ENCODE measurements at places on chromosomes 3 and 15. TPM values are rescaled to one million over a fixed set of nuclear protein-coding genes. Genes with fewer than 3 reads are reported as not detected.

Gene ROPN1
- not detected for total RNA-seq

Gene LRRIQ4
- total RNA-seq = not detected

Gene FLNB
- total RNA-seq = 297 TPM

Gene TOP2B
- 66.0 TPM for total RNA-seq

Gene ACKR2
- total RNA-seq = 1.1 TPM

Gene SLC22A14
- total RNA-seq = not detected

Gene SERPINI2
- total RNA-seq = not detected

Gene PLAAT1
- total RNA-seq = 1.2 TPM

Gene FOXB1
- total RNA-seq = not detected

Gene DISP2
- total RNA-seq = 0.08 TPM

Gene MED12L
- 0.80 TPM for total RNA-seq

Gene STX19
- not detected for total RNA-seq

Gene ANKUB1
- not detected for total RNA-seq

Gene PARP15
- under 0.01 TPM for total RNA-seq

Gene KLHL40
- total RNA-seq = not detected

Gene ADAMTSL3
- total RNA-seq = 1.3 TPM

Gene BMF
- total RNA-seq = 30.4 TPM

Gene ZNF502
- 6.5 TPM for total RNA-seq

Gene RETNLB
- total RNA-seq = not detected

Gene CXCR6
- total RNA-seq = not detected

Gene ITIH3
- total RNA-seq = 0.13 TPM

Gene CSPG5
- total RNA-seq = 0.08 TPM

Gene BCL6
- total RNA-seq = 46.2 TPM

Gene TUSC2
- 17.6 TPM for total RNA-seq

Gene DPPA2
- not detected for total RNA-seq

Gene PPP1R14D
- total RNA-seq = not detected

Gene CRYGS
- 1.0 TPM for total RNA-seq

Gene TMEM108
- 1.1 TPM for total RNA-seq

Gene CLSTN2
- total RNA-seq = 0.24 TPM

Gene TRAT1
- total RNA-seq = not detected

Gene DUOX1
- total RNA-seq = not detected

Gene LMAN1L
- total RNA-seq = not detected

Gene C3orf70
- 0.64 TPM for total RNA-seq

Gene UBAP1L
- 2.5 TPM for total RNA-seq

Gene SKOR1
- 0.13 TPM for total RNA-seq

Gene PRR20G
- not detected for total RNA-seq

Gene TMIE
- not detected for total RNA-seq

Gene CA12
- total RNA-seq = 10.3 TPM

Gene GOLGA8T
- total RNA-seq = not detected

Gene SRGAP3
- 2.2 TPM for total RNA-seq

Gene NRG4
- 0.13 TPM for total RNA-seq

Gene SPSB4
- total RNA-seq = not detected

Gene NR1I2
- total RNA-seq = not detected

Gene CNTN4
- 2.3 TPM for total RNA-seq

Gene PTX3
- total RNA-seq = 417 TPM

Gene THAP10
- total RNA-seq = 3.1 TPM

Gene GMPPB
- total RNA-seq = 69.7 TPM

Measured in epithelial cell of alveolus of lung (primary cell).